ENCODE measurements at places on chromosomes 5 and 9. TPM values are rescaled to one million over a fixed set of nuclear protein-coding genes. Genes with fewer than 3 reads are reported as not detected.

CA9 gene
- total RNA-seq = not detected

GDNF gene
- not detected for total RNA-seq

SLC46A2 gene
- 0.94 TPM for total RNA-seq

GABBR2 gene
- under 0.01 TPM for total RNA-seq

GPR150 gene
- total RNA-seq = 0.42 TPM

CER1 gene
- total RNA-seq = not detected

SPATA31C1 gene
- not detected for total RNA-seq

ADAMTSL1 gene
- total RNA-seq = 0.10 TPM

TLR4 gene
- 59.9 TPM for total RNA-seq

TSLP gene
- total RNA-seq = 0.21 TPM

SLC6A19 gene
- not detected for total RNA-seq

PCDHB16 gene
- not detected for total RNA-seq

IL9 gene
- total RNA-seq = not detected

GFI1B gene
- 13.6 TPM for total RNA-seq

CDC25C gene
- 1.2 TPM for total RNA-seq

SHC3 gene
- total RNA-seq = under 0.01 TPM

GPR21 gene
- total RNA-seq = 3.1 TPM

TAF1L gene
- total RNA-seq = under 0.01 TPM

PCA3 gene
- total RNA-seq = under 0.01 TPM

PCDHGA2 gene
- total RNA-seq = not detected

RBM18 gene
- 23.2 TPM for total RNA-seq

TLX3 gene
- total RNA-seq = not detected

SOWAHA gene
- not detected for total RNA-seq

FAM193B gene
- 39.4 TPM for total RNA-seq

ZBED3 gene
- 1.9 TPM for total RNA-seq

RORB gene
- total RNA-seq = 0.10 TPM

GBGT1 gene
- total RNA-seq = 5.6 TPM

PAEP gene
- total RNA-seq = not detected

GCNT4 gene
- total RNA-seq = 10.8 TPM

SPINK4 gene
- not detected for total RNA-seq

HSPB3 gene
- 0.31 TPM for total RNA-seq

CCL27 gene
- 0.21 TPM for total RNA-seq

GOLGA2 gene
- total RNA-seq = 18.7 TPM

ELL2 gene
- 91.1 TPM for total RNA-seq

TAS2R1 gene
- total RNA-seq = not detected

SLC34A1 gene
- 0.21 TPM for total RNA-seq

All from mononuclear cell (primary cell).